ENCODE measurements at places on chromosomes 3 and 15. TPM values are rescaled to one million over a fixed set of nuclear protein-coding genes. Genes with fewer than 3 reads are reported as not detected.

- no peak for DNase-seq
These were observed 119.3 kb downstream of the LRRK1 start for GRCh38 chr15:101038327-101039003.

DNA sequence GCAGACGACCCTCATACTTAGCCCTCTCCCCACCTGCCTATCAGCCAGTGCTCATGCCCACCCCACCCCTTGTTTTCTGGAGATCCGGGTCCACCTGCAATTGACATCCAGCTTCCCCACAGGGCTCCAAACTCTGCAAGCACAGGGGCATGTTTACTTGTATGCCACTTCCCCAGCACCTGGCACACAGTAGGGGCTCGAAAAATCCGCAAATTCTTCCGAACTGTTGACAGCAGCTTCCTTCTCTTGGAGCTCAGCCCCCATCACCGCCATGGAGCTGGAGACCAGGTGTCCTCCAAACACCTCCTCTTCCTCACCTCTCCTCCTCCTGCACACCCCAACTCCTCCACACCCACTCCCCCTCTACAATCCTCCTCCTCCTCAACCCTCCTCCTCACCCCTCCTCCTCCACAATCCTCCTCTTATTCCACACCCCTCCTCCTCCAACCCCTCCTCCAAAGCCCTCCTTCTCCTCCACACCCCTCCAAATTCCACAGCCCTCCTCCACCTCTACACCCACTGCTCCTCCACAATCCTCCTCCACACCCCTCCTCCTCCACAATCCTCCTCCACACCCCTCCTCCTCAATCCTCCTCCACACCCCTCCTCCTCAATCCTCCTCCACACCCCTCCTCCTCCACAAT lies 70.4 kb upstream of the BLM start:
- no peak for DNase-seq

DNA sequence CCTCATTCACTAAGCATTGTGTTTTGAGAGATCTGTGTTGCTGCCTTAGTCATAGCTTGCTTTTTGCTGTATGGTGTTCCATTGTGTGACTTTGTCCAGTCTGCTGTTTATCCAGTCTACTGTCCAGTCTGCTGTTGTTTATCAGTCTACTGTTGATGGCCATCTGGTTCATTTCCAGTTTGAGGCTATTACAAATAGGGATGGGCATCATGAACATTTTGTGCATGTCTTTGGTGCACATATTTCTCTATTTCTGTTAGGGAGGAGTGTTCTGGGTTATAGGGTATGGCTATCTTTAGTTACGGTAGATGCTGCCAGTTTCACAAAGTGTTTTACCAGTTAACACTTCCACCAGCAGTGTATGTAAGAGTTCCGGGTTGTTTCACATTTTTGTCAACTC lies 22.2 kb upstream of the CLEC3B start:
- DNase-seq, result no peak

- DNase-seq, result no peak
These were observed 415.5 kb upstream of the ARPP21 start for GRCh38 chr3:35223632-35224394.

The SI gene
- total RNA-seq, result not detected

GRCh38 chr3:62371720-62372591 lies 1.4 kb downstream of the FEZF2 start:
- no peak for DNase-seq

- DNase-seq, result no peak
These were observed 658.8 kb upstream of the SGO1 start for GRCh38 chr3:20844851-20845250.

GRCh38 chr15:39016706-39017105 lies 452.1 kb upstream of the RASGRP1 start:
- DNase-seq, result no peak

- DNase-seq, result no peak
These were observed 25.4 kb downstream of the SH3BP5 start for GRCh38 chr3:15306979-15307359.

The INKA1 gene
- total RNA-seq, result 4.6 TPM

DNA sequence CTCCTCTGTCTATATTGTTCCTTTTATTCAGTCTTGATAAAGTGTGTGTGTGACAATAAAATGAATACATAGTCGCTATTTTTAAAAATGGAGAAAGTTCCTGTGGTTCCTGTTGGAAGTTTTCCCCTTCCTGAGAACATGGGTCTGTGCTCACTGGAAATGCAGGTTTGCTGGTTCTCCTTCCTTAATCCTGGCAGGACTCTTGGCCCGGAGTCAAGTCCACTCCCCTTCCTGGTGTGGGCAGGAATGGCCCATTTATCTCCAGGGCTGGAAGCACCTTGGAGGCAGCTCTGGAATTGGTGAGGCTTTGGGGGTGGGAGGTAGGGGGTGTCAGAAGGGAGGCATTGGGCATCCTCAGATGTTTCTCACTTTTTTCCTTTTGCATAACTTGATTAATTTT lies 30.1 kb downstream of the FOXL2 start:
- DNase-seq, result no peak

All from ovary (tissue), 10 donors.